ENCODE measurements at places on chromosomes 12 and 14. TPM values are rescaled to one million over a fixed set of nuclear protein-coding genes. Genes with fewer than 3 reads are reported as not detected.

KIF26A gene
- polyA plus RNA-seq = 5.0 TPM

SAMD15 gene
- polyA plus RNA-seq = 0.34 TPM

OLR1 gene
- polyA plus RNA-seq = 0.06 TPM

RASSF8 gene
- 6.9 TPM for polyA plus RNA-seq

CCDC196 gene
- polyA plus RNA-seq = 0.61 TPM

NRL gene
- 1.5 TPM for polyA plus RNA-seq

All from adipose tissue (tissue), 3 donors.